Hepatocyte (in vitro differentiated cells): ENCODE measurements at places on chromosomes 5 and 9.
A peak's percentile ranks its signal among the peaks of the same experiment; 100 is the strongest.

DNA sequence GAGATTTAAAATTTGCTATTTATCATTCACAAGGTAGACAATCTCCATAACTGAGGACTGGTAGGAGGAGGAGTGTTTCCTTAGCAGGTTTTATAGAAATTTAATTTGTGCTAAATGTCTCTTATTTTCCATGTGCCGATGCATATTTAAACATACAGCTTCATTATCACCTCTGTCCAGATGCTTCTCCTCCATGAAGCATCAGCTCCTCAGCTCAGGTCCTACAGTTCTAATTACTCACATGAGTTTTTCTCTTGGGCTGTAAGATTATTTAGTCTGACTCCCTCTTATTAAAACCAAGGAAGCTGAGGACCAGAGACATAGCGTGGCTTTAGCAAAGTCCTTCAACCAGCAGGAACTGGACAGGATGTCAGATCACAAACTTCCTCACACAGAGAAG lies 300.2 kb upstream of the PANK3 start:
- no peaks in the 10 kb centered on the region for H3K27me3 ChIP-seq
- H3K27ac ChIP-seq = peak overlapping the region; percentile 80
- peaks cover 45% of the 10 kb centered on the region for H3K4me1 ChIP-seq
- no peaks in the 10 kb centered on the region for H3K36me3 ChIP-seq
- H3K4me3 ChIP-seq = no peak overlapping the region

DNA sequence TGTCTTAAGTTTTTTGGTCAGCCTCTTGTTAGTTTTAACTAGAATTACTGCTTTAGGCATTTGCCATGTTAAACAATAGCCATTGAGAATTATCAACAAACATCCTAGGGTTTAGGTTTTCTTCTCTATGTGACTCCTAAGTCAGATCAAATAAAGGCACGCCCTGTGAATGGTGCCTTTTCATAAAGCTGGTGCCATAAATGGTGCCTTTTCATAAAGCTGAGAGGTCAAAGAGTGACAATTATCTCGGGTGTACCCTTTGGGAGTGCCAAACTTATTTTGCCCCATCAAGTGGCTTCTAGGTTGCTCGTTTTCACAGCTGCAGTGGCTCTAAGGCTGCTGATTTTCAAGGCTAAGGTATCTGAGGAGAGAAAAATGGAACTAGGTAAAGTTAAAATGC lies 391.6 kb downstream of the DMRTA1 start:
- H3K4me1 ChIP-seq = no peaks in the 10 kb centered on the region
- H3K27ac ChIP-seq = no peak overlapping the region
- no peaks in the 10 kb centered on the region for H3K36me3 ChIP-seq
- H3K27me3 ChIP-seq = no peaks in the 10 kb centered on the region
- DNase-seq = no peak

- H3K4me3 ChIP-seq = no peak overlapping the region
- no peaks in the 10 kb centered on the region for H3K4me1 ChIP-seq
- H3K27me3 ChIP-seq = peaks cover 4% of the 10 kb centered on the region
- H3K36me3 ChIP-seq = no peaks in the 10 kb centered on the region
- no peak for DNase-seq
These were observed 56.8 kb upstream of the TBCA start for GRCh38 chr5:77832938-77833337.

GRCh38 chr5:103487218-103487617 lies 75.4 kb downstream of the NUDT12 start:
- no peaks in the 10 kb centered on the region for H3K36me3 ChIP-seq
- peaks cover 10% of the 10 kb centered on the region for H3K4me1 ChIP-seq
- no peak overlapping the region for H3K27ac ChIP-seq
- H3K4me3 ChIP-seq = no peak overlapping the region

DNA sequence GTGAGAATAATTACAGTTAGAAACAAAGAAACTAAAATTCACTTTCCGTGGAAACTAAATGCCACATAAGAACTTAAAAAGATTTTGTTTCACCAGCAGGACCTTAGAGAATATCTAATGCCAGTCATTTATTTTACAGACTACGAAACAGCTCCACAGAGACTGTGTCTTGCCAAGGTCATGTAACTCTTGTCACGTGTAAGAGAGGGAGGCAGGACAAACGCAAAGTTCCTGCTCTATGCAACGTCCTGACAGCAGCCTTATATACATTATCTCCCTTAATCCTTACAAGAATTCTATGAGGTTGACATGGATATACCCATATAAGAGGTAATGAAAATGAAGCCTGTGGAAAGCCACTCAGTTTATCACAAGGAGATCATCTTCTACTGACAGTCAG lies 39.4 kb downstream of the CTNNAL1 start:
- H3K36me3 ChIP-seq = no peaks in the 10 kb centered on the region
- no peak overlapping the region for H3K27ac ChIP-seq
- no peak overlapping the region for H3K4me3 ChIP-seq

GRCh38 chr9:127203681-127204327 lies 60.8 kb upstream of the GARNL3 start:
- H3K27me3 ChIP-seq = no peaks in the 10 kb centered on the region
- peaks cover 3% of the 10 kb centered on the region for H3K4me1 ChIP-seq
- no peak for DNase-seq
- no peaks in the 10 kb centered on the region for H3K36me3 ChIP-seq
